ENCODE measurements at places on chromosomes 13 and 19. TPM values are rescaled to one million over a fixed set of nuclear protein-coding genes. Genes with fewer than 3 reads are reported as not detected.

GRCh38 chr19:16741084-16741483 is 21.4 kb downstream of the NWD1 start:
- no peak for DNase-seq

DNA sequence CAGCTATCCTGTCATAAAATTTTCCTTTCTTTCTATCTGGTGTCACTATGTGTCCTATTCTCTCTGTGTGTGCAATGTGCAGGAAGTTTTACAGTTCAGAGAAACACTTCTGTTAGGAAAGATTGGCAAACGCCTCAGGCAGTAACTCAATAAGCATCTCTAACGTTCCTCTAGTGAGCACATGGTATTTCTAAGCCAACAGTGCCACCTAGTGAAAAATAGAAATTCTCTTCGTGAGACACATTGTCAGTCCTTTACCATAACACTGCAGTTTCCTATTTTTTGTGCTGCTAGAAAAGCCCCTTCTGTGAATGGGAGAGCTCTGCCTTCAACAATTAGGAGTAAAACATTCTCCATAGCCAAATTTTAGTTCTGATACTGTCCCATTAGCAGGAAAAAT is 50.7 kb downstream of the ZNF723 start:
- DNase-seq = peak; percentile 9

GRCh38 chr13:44333950-44334655 is 39.5 kb upstream of the SERP2 start:
- no peak for DNase-seq

DNA sequence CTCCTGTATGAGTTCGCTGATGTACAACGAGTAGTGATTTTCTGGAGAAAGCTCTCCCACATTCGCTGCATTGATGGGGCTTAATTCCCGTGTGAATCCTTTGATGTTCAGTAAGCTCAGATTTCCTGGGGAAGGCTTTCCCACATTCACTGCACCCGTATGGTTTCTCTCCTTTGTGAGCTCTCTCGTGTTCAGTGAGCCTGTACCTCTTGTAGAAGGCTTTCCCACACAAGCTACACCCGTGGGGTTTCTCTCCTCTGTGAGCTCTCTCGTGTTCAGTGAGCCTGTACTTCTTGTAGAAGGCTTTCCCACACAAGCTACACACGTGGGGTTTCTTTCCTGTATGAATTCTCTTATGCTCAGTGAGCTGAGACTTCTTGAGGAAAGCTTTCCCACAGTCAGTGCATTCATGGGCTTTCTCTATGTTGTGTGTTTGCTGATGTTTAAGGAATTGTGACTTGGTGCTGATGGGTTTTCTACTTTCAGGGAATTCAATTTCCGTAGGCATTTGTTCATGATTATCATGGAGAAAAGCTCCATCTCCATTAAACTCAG is 3.5 kb upstream of the ZNF577 start:
- peak; percentile 18 for DNase-seq

Gene LSM4
- total RNA-seq = 44.8 TPM

Gene CASP14
- total RNA-seq = not detected
